ENCODE measurements at places on chromosomes 5 and 9. TPM values are rescaled to one million over a fixed set of nuclear protein-coding genes. Genes with fewer than 3 reads are reported as not detected.

- no peak for DNase-seq
- no peaks in the 10 kb centered on the region for H3K36me3 ChIP-seq
- H3K27ac ChIP-seq = peak overlapping the region; percentile 90
- no peaks in the 10 kb centered on the region for H3K27me3 ChIP-seq
- no peak overlapping the region for H3K4me3 ChIP-seq
Observed at GRCh38 chr5:67216564-67216963, 20.0 kb upstream of the CD180 start.

DNA sequence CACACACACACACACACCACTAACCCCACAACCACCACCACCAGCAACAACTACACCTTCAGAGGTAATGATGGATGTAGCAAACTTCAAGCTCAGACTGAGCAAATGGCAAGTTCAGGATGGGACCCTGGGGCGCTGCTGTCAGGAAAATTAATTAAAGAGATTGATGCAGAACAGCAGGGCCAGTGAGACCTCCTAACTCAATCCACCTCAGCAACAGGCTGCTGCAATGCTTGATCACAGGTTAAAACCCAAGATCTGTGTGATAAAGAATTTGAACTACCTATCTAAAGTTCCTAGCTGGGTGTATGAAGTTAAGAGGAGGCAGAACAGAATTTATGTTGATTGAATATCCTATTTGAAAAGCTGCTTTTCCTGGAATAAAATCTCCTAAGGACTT, 140.3 kb upstream of the FER start:
- no peaks in the 10 kb centered on the region for H3K36me3 ChIP-seq
- DNase-seq = no peak
- no peak overlapping the region for H3K27ac ChIP-seq
- no peak overlapping the region for H3K4me3 ChIP-seq
- no peaks in the 10 kb centered on the region for H3K27me3 ChIP-seq
- no peaks in the 10 kb centered on the region for H3K4me1 ChIP-seq

- DNase-seq = no peak
- no peaks in the 10 kb centered on the region for H3K4me1 ChIP-seq
- H3K4me3 ChIP-seq = no peak overlapping the region
Observed at GRCh38 chr5:158801893-158802292, 297.8 kb downstream of the EBF1 start.

- peaks cover 34% of the 10 kb centered on the region for H3K36me3 ChIP-seq
- no peaks in the 10 kb centered on the region for H3K27me3 ChIP-seq
- no peaks in the 10 kb centered on the region for H3K4me1 ChIP-seq
- no peak for DNase-seq
Observed at GRCh38 chr5:79305706-79306105, 69.8 kb downstream of the JMY start.

GRCh38 chr5:122999947-123000563, 36.5 kb downstream of the PPIC start:
- no peak overlapping the region for H3K27ac ChIP-seq
- no peaks in the 10 kb centered on the region for H3K36me3 ChIP-seq

DNA sequence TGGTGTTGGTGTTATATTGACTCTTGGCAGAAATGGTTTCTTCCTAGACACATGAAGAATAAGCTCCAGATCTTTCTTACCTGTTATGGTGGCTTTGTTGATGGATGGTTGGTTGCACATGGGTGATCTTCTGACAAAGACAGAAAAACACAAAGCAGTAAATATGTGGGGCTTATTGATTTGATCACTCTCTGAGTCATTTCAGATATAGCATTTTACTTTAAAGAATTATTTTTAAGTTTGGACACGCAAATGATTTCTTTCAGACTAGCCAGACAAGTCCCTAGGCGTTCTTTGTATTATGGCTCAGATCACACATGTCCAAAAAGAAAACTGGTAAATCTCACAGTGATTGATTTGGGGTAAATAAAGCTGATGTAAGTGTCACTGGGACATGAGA, 597.6 kb downstream of the RAB3C start:
- no peak overlapping the region for H3K4me3 ChIP-seq
- H3K27ac ChIP-seq = no peak overlapping the region
- no peak for DNase-seq
- H3K4me1 ChIP-seq = no peaks in the 10 kb centered on the region
- no peaks in the 10 kb centered on the region for H3K36me3 ChIP-seq
- H3K27me3 ChIP-seq = no peaks in the 10 kb centered on the region

GRCh38 chr5:43569236-43569746, 12.4 kb upstream of the PAIP1 start:
- H3K4me1 ChIP-seq = no peaks in the 10 kb centered on the region
- H3K27me3 ChIP-seq = no peaks in the 10 kb centered on the region
- DNase-seq = no peak
- H3K36me3 ChIP-seq = no peaks in the 10 kb centered on the region
- H3K4me3 ChIP-seq = no peak overlapping the region

ATOX1 gene
- 46.4 TPM for total RNA-seq

Measured in natural killer cell (primary cell).